ENCODE measurements at places on chromosomes 2 and 18. TPM values are rescaled to one million over a fixed set of nuclear protein-coding genes. Genes with fewer than 3 reads are reported as not detected.

DNAH6 gene
- not detected for total RNA-seq

DNA sequence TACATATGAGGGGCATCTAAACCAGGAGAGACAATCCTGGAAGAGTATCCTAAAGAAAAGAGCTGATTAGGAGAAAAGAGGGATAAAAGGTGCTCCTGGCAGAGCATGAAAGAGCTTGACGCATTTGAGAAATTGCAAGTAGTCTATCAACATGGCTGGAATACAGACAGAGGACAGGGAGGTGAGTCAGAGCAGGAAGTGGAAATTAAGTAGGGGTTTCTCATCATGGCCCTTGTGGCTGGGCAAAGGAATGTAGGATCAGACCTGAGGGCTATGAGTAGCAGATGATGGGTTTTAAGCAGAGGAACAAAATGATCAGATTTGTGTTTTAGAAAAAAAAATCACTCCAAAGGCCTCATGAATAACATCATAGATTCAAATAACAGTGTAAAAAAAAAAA is 49.2 kb upstream of the UGP2 start:
- peak; percentile 4 for DNase-seq

DNA sequence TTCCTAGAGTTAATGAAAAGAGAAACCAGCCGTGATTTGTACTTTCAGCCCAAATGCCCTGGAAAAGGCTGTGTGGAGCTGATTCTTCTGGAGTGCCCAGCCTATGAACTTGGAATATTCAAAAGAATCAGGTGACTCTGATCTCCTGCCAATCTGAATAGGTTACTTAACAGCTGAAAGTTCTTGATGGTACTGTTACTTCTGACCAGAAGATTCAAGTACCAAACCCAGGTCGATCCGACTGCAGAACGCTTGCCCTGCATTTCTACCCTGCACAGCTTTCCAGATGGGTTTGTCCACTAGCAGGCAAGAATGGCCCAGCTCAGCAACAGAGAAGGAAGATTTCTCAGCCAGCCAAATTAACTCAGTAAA is 430.4 kb downstream of the PID1 start:
- no peak for DNase-seq

- no peak for DNase-seq
Measured at GRCh38 chr2:15449556-15450236, 111.4 kb downstream of the NBAS start.

GRCh38 chr2:144086965-144087364 is 433.0 kb downstream of the ZEB2 start:
- no peak for DNase-seq

DNA sequence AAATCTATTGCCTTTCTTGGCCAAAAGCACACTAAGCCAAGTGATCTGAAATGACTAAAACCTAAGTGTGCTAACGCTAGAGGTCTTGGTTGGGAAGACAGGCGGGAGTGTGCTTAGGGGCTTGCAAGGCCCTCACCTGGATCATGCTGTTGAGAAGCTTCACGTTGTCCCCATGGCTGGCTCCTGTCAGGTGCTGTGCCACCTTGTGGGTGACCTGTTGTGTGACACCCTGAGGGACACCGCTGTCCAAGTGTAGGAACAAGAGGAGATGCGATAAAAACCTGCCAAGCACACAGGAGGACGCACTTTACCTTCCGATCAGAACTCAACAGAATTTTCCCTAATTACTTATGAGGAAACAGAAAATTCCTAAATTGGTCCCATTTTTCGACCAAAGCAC is 50.8 kb downstream of the EPG5 start:
- no peak for DNase-seq

DNA sequence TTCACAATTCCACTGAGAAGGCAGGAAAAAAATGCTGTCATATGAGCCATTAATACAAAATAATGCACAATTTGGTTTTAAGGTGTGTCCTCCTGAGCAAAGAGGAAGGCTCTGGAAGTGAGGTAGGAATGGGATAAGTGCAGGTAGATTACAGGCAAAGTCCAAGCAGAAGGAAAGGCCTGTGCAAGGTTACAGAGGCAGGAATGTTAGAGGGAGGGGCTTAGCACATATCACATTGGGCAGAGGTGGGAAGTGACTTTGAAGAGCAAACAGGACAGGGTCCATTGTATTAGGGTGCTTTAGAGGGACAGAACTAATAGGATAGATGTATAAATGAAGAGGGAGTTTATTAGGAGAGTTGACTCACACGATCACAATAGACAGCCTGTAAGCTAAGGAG is 14.7 kb upstream of the CLIP4 start:
- DNase-seq, result no peak

C2orf80 gene
- total RNA-seq, result not detected

- DNase-seq, result no peak
Measured at GRCh38 chr18:50937183-50937582, 30.7 kb upstream of the ELAC1 start.

DNA sequence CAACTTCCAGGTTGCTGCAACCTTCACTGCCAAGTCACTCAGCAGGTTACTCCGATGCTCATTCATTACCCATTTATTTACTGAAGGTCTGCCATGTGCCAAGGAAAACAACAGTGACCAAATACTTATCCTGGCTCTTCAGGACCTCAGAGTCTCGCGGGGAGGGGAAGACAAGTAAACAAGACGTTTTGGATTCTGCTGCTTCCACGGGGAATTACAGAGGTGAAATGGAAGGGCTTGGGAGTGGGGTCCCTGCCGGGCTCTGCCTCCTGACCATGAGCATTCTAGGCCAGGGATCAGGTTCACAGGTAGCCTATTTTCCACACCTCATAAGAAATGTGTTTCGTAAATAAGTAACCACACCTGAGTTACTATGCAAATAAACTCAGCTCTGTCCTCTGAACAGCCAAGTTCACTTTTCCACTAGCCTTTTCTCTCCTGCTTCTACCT is 68.1 kb downstream of the CLHC1 start:
- DNase-seq, result no peak

INHBB gene
- total RNA-seq, result 52.0 TPM

ARMC9 gene
- 39.8 TPM for total RNA-seq

SRSF7 gene
- total RNA-seq, result 165 TPM

DNA sequence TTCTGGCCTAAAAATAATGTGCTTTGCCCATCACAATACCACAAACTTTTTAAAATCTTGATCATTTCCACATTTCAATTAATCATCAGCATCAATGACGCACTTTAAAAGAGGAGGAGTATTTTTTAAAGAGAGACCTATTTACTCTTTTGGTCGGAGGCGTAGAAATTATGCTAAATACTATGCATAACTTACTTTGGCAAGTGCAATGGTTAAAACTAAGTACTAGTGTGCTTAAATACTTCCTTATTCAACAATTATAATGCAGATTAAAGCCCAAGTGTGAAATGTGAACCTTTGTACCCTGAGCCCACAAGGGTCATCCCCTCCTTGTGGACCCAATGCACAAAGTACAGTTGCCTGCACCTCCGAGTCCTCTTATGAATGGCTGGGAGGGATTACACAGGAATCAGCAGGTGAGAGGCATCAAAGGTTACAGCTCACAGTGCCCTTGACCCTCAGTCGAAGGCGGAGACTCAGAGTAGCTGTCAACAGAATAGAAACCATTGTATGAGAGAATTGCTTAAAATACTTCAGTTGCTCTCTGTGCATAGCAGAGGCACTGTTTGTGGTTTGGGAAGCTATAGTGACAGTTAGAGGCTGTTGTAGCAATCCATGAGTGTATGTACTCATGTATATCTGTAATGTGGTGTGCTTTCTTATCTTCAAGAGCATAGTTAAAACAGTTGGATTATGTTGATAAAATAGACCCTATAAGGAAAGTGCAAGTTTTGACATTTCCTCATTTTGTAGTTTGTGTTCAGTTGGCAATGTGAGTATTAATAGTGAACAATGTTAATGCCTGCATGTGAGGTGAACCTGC is 151.7 kb upstream of the ITGA4 start:
- DNase-seq, result no peak

DNA sequence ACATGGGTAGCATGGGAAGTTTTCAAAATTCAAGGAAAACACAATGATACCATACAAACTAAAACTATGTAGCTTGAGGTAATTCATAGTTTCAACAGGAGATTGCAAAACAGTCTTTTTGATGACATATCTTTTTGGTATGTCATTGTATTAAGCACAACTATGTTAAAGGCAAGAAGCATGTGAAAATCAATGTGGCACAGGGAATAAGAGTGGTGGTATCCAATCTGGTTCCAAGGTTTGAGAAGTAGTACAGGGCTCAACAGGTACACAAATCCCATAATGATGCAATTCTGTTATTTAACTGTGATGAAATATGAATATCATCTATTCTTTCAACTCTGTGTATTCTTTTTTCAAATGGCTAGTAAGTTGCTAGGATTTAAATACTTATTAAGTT is 16.4 kb upstream of the DLX2 start:
- no peak for DNase-seq

PXDN gene
- 131 TPM for total RNA-seq

GRCh38 chr18:9055626-9056025 is 46.9 kb upstream of the NDUFV2 start:
- no peak for DNase-seq

- no peak for DNase-seq
Measured at GRCh38 chr2:76296438-76296837, 585.7 kb upstream of the GCFC2 start.

CAVIN2 gene
- not detected for total RNA-seq

REG1B gene
- not detected for total RNA-seq

UGT1A3 gene
- total RNA-seq, result 0.78 TPM

DNA sequence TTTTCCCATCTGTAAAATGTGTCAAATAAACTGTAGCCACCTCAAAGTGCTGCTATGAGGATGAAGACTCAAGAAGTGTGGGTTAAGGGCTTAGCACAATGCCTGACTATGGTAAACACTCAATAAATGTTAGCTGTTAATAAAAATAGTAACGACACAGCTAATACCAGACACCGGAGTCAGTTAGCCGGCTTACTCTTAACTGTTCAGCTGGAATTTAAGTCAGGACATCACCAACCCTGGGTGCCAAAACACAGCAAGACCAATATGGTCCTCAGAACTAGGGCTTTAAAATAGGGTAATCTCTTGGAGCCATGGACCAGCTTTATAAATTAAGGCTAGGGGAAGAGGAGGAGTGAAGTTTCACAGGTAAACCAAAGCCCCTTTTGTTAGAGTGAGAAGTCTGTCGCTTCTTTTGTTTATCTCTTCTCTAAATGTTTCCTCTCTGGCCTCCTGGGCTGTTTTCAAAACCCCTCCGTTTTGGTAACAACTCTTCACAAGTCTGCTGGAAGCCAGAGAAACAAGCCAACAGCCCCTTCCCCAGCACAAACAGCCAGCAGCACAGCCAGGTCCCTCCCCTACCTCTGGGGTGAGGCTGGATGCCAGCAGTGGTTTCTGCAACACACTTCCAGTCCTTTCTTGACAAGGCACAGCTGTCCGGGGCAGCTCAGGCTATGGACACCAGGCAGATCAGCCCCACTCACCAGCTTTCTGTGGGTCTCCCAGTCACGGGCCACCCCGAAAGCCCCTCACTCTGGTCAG is 13.8 kb upstream of the FZD7 start:
- DNase-seq, result no peak

- DNase-seq, result no peak
Measured at GRCh38 chr2:240013343-240013742, 11.8 kb downstream of the NDUFA10 start.

STARD7 gene
- total RNA-seq, result 156 TPM

DNA sequence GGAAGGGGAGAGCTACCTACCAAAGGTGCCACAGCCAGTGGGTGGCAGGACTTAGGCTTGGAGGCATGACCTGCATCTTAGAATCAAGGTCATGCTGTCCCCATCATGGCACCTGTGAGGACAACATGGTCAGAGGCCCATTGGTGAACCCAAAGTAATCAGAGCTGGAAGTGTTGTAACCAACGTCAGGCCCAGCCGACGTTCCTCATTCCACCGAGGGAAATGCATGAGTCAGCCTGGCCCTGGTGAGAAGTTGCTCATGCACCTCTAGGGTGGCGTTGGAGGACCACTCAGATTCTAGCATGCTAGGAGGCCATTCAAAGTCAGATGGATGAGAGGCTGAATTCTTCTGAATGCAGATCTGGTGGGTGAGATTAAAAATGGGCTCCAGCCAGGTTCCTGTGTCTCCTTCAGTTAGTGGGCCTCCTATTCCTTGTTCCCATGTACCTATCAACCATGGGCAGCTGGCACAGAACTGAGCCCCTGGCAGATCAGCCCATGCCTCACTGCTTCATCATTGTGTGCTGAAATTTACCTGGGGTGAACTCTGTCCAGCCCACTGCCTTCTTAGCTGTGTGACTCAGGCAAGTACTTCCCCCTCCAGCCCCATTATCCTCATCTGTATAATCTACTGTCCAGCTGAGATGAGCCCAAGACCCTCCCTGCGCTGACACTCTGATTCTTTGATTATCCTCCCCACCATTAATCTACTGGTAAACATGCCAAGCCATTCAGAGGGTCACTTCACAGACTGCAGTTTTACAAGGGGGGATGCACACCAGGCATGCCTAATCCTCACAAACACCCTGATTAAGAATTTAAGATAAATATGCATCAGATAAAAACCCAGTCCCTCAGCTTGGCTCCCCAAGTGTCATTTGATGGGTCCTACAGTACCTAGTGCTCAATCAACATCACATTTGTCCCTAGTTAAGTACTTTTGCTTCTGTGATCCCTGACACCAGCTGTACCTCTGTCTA is 14.0 kb downstream of the SLC14A2 start:
- no peak for DNase-seq

MTHFD2 gene
- total RNA-seq, result 197 TPM

LONRF2 gene
- total RNA-seq, result 4.7 TPM

DNA sequence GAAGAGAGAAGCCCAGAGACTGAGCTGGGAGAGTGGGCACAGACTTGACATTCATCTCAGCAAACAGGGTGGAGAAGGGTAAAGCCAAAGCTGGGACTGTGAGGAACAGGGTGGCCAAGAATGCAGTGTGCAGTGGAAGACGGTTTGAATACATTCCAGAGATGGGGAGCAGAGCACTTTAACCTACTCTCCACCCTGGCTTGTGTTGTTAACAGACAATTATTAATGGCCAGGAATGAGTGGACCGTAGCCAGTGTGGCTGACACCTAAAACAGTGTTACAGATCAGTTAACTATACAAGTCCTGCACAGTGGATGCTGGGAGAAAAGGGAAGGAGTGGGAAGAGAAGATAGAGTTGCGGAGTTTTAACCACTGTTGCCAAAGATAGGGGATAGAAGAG is 7.4 kb upstream of the NAB1 start:
- DNase-seq, result peak; percentile 86

APOB gene
- not detected for total RNA-seq

TRABD2A gene
- total RNA-seq, result 0.34 TPM

DNA sequence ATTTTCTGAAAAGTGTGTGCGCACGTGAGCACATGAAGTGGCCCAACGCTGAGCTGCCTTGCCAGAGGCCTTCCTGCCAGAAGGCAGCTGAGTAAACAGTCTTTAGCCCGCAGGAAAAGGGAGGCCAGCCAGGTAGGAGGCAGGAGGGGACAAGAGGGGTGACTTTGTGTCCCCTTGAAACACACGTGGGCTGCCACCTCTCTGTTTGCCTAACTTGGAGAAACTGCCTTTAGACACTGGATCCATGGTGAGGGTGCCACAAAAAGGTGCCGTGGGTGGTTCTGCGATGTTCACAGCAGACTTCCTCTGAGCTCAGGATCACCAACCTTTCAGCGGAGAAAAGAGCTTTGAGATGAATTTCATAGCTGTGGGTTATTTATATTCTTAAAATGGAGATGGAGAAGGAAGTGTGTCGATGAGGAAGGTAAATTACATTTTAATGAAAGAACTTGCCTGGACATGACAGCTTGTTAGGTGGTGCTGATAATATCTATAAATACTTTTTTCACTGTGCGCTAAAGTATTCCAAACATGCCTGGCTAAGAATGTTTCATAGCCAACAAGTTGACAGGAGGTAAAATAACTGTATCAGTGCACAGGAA is 36.6 kb upstream of the ASB1 start:
- no peak for DNase-seq

KLHL14 gene
- 1.6 TPM for total RNA-seq

Data from Caki2 (cell line).